Aorta (tissue), 5 donors: ENCODE measurements at places on chromosomes 2 and 18. TPM values are rescaled to one million over a fixed set of nuclear protein-coding genes. Genes with fewer than 3 reads are reported as not detected.

DNA sequence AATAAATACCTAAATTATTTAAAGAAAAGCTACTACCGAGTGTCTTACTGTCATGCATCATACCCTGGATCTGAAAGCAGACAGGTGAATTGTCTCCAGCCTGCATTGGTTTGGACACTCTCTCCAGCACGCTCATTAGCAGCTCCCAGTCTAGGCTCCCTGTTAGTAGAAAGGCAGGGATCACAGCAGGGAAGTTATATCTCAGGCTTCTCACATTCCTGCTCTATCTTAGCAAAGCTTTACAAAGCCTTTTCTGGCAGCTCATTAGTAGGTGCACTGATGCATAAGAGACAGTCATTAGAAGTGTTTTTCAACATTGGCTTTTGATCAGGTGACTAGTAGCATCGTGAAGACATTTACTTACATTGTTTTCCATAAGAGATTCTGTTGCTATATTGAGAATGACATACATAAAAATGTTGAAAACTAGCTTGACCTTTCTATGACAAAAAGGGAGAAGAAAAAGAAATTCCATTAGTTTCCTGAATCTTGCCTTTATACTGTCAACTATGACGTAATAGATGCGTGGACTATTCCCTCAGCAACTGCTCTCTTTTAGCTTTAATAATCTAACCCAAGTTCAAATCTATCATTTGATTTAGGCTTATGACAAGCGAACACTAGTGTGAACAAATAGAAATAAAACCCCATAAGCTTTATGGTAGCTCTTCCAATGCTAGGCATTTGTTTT lies 408.7 kb upstream of the KCNH7 start:
- no peak for DNase-seq

GRCh38 chr2:236086403-236086970 lies 81.7 kb downstream of the GBX2 start:
- no peak for DNase-seq

DNA sequence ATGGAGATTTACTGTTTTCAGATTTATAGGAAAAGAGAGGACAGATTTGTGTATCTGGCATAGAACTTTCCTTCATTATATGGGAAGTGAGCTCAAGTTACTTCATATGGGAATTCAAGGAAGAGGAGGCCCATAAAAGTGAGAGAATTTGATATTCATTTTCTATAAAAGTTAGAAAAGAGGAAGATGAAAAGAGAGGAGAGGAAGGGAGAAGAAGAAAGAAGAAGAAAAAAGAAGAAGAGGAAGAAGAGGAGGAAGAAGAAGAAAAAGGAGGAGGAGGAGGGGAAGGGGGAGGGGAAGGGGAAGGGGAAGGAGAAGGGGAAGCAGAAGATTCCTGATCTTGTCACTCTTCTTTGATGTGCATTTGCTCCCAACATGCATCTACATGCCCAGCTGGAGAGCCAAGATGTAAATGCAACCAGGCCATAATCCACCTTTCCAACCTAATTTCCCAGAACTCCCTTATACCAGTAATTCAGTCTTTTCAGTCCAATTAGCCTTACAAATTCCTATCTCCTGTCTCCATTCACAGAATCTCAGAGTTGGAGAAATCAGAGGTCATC lies 15.7 kb upstream of the NMI start:
- no peak for DNase-seq

- no peak for DNase-seq
Observed at GRCh38 chr2:7424481-7424880, 507.3 kb downstream of the RNF144A start.

DNA sequence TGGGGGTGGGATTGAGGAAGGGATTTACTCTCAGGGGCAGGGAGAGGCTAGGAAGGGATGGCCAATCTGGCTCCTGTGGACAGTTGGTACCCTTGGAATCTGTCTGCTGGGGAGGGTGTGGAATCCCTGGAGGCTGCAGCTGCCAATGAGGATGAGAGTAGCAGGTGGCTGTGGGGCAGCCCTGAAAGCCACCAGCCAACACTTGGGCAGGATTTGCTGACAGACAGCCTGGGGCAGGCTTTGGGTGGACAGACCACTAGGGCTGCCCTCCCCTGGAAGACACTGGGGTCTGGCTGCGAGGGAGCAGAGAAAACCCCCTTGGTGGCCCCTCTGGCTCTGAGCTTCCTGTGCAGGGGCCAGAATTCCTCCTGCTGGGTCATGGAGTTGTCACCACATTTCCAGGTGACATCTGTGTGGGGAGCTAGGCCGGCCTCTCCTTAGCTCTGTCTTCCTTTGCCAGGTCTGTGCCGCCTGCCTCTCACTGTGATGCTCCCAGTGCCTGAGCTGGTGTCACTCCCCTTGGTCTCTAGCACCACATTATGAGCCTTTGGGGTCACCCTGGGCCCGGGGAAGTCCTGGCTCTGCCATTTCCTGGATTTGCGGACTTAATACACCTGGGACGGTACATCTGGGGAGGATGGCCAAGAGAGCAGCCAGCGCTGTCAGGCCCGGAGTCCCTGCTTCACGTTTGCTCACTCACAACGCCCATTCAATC lies 13.4 kb upstream of the ARHGEF4 start:
- DNase-seq: peak; percentile 62

GRCh38 chr2:133833746-133834145 lies 265.5 kb upstream of the NCKAP5 start:
- DNase-seq: no peak

The KCNIP3 gene
- 7.7 TPM for total RNA-seq

The ZNF385B gene
- 4.6 TPM for total RNA-seq

DNA sequence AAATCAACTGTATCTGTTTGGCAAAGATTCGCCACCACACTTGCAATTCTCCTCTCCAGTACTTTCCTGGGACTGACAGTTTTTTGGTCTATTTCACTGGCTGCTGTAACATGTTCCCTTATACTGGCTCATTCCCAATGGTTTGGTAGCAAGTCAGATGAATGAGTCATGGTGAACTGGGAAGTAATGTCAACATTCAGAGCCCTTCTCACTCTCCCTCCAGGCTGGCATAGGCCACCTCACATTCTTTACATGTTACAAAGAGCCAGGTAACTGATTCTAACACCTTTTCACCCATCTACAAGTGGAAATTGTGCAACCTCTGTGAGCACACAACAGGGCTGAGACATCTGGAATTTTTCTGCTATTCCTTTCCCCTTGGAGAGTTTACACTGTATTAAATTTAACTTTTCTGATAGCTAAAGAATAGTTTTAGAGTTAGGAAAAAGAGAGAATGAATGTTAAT lies 111.3 kb upstream of the TLK1 start:
- DNase-seq: no peak

DNA sequence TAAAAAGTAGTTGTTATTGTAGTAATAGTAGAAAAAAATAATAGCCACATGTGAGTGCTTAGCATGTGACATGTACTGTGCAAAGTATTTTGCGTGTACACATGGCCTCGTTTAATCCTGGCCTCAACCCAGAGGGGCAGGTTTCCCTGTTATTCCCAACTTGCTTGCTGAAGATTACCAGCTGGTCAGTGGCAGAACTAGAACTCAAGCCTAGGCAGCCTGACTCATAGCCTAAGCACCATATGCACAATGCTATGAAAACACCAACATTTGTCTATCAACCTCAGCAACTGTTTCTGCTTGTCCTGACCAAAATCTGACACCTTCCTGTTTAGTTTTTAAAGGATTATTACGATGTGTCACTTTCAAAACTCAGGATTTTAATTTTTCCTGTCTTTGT lies 234.9 kb upstream of the SMAD7 start:
- DNase-seq: no peak

DNA sequence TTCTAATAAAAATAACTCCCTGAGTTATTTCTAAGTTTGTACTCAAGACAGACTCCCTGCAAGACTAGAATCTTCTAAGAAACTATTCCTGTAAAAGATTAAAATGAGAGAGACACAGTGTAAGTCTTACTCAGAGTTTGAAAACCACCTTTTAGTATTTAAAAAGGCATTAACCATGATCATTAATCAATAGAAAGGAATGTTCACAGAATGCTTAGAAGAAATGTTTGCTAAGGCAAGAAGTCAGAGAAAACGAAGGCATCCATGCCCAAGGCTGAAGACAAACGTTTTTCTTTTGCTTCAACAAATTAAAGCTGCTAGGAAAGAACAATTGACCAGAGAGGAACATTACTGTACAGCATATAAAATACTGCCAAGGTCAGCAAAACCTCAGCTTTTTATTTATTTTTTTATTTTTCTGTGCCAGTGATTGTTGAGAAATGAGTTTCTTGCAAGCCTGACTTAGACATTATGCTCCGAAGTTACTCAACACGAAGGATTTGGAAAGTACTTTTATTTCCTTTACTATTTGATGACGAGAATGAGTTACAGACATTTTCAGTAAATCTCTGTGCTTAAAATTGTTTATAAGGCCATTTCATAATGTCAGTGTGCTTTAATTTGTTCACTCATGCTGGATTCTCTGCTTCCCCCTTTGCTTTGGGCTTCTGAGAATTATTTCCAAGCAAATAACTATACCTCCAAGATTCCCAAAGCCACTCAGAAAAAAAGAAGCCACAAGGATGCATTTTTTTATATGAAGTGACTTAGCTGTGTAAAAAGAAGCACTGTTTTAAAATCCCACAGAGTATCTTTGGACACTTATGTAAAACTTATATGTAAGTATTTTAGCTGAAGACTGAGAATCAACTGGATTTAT lies 20.5 kb downstream of the RND3 start:
- no peak for DNase-seq

GRCh38 chr2:26299471-26300101 lies 46.4 kb upstream of the SELENOI start:
- DNase-seq: no peak

The SPR gene
- total RNA-seq: 22.4 TPM

The SKOR2 gene
- not detected for total RNA-seq

DNA sequence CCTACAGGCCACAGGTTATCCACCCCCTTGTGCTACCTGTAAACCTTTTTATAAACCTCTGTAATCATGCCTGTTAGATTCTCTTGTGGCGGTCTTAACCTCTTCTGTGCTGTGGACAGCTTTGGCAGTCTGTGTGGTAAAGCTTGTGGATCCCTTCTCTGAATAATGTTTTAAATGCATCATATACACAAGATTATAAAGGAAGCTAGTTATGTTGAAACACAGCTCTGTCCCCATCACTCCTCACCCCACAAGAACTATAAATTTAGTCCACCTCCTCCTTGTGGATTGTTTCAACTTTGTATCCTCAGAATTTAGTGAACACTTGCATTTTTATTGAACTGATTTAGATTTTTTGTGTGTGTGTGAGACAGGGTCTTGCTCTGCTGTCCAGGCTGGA lies 107.7 kb downstream of the ICA1L start:
- DNase-seq: no peak

The STARD7 gene
- 69.3 TPM for total RNA-seq

DNA sequence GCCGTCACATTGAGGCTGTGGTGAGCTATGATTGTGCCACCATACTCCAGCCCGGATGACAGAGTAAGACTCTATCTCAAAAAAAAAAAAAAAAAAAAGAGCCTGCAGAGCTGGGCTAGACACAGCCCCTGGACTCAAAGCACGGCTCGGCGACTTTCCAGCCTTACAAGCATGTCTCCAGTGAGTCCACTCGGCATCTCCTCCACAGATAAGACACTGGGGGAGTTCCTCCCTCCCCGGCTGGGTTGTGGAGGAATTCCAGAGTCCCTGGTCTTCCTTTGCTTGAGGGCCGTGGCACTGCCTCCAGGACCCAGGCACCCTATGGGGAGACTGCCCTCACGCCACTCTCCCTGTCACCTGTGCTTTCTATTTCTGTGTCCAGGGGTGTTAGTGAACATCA lies 30.9 kb upstream of the RPL31 start:
- no peak for DNase-seq

The NCKAP5 gene
- 2.4 TPM for total RNA-seq

The MBD1 gene
- total RNA-seq: 62.1 TPM

DNA sequence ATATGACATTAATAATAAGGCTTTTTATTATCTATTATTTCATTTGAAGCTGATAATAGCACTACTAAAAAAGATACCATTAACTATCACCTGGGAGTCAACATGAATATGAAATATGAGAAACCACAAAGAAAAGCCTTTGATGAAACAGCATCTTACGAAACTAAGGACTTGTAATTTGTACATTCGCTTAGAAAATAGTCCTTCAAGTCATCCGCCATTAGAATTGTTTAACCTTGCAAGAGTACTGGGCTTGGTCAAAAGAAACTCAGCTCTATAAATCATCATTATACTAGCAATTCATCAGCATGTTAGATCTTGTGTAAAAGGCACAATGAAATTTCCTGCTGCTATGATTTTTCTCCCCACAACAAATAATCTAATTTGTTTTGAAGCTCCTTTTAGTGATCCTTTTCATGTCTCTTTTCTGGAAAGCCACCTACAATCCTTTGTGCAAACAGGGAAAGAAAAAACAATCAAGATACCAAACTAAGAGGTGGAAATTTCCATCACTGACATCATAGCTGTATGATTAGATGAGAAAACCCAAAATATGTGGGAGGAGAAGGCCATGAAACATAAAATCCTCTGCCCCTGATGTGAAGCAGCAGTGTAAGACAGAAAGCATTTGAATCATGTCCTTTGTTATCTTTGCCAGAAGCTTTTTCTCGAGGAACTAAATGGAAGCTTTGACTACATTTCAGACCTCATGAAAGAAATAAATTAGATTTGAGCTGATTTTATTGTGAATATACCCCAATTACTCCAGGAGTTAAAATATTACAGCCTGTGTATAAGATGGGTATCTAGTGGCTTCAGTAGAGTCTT lies 31.2 kb downstream of the SCN9A start:
- no peak for DNase-seq

DNA sequence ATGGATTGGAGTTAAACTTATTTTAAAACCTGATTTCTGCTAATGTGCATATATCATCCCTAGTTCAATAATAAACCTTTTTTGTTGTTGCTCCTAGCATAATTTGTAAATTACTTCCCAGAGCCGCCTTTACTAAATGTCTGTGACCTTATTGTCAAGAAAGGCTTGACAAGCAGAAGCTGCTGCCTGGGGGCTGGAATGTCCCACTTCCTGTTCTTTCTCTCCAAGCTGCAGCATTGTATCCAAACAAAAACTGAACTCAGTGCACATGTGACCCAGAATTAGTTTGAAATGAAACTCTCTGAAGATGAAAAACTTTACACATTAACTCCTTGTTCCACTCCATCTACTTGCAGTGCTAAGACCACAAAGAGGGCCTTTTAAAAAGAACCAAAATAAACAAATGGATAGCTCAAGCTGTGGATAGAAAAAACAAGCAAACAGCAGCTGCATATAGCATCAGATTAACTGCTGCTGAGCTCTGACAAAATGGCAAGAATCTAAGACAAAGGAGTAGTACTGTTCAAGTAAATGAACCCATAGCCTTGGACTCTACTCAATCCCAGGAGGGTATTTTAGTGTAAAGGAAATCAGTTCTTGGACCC lies 99.8 kb upstream of the NEUROD1 start:
- DNase-seq: no peak

The IL1R1 gene
- 155 TPM for total RNA-seq

GRCh38 chr2:195610717-195611116 lies 46.3 kb upstream of the SLC39A10 start:
- DNase-seq: no peak

The IL36B gene
- total RNA-seq: not detected

DNA sequence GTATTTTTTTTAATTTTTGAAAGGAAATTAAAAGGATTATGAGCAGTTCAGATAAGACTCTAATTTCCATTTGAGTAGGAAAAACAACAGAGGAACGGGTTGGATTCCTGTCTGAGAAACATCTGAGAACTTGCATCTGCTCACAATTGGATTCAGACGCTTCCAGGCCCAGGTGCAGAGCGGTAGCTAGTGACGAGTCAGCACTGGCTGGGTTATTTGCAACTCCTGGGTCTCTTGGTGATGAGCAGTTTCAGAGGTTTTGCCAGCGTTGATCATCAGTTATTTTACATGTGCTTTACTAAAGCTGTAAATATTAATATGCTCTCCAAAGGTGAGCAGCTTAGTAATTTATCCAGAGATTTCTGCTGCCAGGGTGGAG lies 39.1 kb upstream of the B3GNT7 start:
- DNase-seq: no peak

- no peak for DNase-seq
Observed at GRCh38 chr2:30354621-30355020, 92.4 kb upstream of the LCLAT1 start.
